Esophagus squamous epithelium (tissue), 5 donors: ENCODE measurements at places on chromosomes 6 and 20.

DNA sequence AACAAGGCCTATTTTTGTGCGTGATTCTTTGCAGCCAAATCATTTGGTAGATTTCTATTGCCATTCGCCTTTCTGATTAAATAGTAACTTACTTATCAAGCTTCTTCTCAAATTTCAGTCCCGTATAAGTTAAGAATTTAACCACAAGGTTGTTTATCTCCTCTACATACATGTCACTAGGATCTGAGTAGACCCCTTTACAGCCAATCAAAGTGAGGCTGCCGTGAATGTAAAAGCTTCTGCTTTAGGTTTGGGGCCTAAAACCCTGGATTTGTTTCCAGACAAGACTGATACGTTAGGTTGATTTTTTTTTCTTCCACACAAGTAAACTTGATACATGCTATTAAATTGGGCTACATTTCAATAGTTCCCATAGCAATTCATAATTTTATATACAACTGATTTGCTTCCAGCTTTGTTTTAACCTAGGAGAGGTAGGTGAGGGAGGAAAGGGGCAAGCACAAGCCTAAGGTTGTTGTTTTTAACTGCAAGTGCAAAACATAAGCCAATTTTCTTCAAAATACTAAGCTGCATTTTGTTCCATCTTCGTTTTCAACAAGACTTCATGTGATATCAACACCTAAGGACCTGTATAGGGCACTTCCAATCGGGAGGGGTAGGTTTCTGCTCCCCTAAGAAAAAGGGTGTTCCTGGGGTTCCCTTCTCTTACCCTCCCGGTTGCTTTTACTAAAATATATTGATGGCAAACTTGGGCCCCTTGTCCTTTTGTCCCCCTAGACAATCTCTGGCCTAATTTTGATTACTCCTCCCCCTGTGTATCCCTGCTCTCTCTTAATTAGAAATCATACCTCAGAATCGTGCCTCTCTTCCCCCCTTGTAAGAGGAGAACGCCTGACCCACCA, 1.7 kb downstream of the RANBP9 start:
- no peak for DNase-seq

GRCh38 chr20:54267483-54268003, 59.7 kb downstream of the PFDN4 start:
- no peak for DNase-seq

GRCh38 chr20:52524861-52525260, 333.3 kb upstream of the ZFP64 start:
- DNase-seq: no peak

DNA sequence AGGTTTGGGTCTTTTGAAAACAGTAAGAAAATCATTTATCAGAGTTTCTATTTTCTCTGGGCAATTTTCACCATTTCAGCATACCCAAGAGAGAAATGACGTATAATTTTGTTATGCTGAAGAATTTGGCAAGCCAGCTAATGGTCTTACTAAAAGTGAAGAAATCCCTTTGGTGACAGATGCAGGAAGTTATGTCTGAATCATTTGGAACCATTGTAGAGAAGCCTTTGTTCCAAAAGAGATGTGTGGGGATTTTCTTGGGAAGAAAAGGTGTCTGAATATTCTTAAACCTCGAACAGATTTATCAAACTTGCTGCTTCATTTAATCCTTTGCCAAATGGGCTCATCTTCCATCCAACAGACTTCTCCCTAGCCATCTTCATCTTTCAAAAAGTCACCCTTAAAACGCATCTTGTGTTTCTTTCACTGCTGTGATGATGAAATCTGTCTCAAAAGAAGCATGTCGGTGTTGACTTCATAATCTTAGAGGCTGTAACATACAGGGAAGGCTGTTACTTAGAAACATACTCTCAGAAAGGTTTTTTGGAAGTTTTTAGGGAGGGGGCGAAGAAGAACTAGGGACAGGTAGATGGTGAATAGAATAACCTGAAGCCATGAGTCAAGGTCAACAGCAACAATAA, 39.5 kb downstream of the CITED2 start:
- DNase-seq: no peak
